ENCODE measurements at places on chromosomes 16 and 17.

- DNase-seq = no peak
Measured at GRCh38 chr16:88920618-88921590, 54.4 kb upstream of the PABPN1L start.

GRCh38 chr16:22321340-22322001, 24.3 kb downstream of the POLR3E start:
- DNase-seq = peak; percentile 42

GRCh38 chr17:82004517-82005455, 17.9 kb downstream of the CENPX start:
- no peak for DNase-seq

DNA sequence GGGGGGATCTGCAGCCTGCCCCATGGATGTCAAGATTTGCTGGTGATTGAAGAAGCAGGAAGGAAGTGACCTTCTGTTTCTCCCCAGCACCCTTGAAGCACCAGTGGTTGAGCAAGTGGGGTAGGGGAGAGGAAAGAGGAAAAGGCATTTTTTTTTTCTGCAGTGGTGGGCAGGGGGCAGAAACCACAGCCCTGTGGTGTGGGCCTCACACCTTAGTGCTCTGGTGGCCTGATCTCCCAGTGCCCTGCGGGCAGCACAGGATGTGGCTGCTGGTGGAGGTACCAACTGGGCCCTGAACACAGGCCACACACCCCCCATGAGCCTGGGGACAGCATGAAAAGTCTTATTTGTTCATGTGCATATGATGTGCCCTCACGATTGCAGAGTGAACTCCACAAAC, 7.1 kb downstream of the ITGAD start:
- no peak for DNase-seq

DNA sequence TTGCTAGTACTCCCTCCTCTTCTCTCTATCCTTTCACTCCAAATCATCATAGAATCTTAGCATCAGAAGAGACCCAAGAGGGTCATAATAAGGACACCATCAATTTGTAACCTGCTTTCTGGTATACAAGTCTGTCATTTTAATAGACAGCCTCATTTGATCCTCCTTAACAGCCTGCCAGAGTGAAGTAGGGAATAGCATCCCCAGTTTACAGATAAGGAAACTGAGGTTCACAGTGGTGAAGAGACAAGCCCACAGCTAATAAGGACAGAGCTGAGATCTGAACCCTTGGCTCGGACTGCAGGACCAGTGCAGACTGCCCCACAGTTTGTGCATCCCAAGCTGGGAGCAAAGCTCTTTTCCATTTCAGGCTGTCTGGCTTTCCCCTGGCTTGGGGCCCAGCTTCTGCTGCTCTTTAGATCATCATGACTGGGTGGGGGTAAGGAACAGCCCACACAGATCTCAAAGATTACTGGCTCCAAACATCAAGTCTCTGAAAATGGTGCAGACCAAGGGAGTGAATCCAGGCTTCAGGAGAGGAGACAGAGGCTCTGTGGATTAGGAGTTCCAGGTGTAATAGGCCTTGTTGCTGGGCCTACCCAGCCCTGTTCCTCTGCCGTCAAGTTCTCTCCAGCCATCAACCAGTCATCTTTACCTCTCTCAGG, 10.3 kb upstream of the IGFBP4 start:
- no peak for DNase-seq

- DNase-seq = no peak
Measured at GRCh38 chr16:74279805-74280204, 16.8 kb upstream of the PSMD7 start.

- DNase-seq = no peak
Measured at GRCh38 chr16:85611194-85611443, 2.0 kb upstream of the GSE1 start.

DNA sequence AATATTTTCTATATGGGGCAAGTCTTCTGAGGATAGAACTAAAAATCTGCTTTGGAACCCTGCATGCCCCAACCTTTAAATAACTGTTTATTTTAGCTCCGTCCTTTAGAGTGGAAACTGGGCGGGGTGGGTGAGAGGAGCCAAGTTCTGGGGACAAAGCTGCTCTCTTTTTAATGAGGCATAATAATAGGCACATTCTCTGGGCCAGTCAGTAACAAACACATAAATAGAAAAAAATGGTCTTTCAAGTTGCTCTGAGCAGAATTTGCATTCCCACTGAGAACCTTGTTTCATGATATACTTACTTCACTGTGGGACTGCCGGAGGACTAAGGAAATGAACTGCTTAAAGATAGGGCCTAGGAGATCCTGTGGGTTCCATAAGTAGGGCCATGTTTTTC, 51.5 kb downstream of the KNOP1 start:
- DNase-seq = no peak

DNA sequence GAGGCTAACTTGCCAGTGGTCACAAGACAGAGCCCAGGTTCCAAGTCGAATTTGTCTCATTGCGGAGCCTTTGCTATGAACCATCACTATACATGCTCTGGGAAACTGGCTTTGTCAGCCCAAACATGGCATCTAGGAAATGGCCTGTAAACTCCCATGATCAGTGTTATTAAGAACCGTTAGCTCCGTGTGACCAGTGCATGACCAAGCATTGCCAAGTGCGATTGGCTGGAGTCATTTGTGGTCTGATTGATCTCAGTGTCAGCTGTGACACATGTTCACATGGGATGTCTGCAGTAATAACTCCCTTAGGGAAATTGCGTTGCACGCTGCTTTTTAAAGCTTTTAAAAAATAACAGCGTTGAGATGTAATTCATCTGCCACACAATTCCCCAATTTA, 18.6 kb upstream of the CDH3 start:
- DNase-seq = no peak

DNA sequence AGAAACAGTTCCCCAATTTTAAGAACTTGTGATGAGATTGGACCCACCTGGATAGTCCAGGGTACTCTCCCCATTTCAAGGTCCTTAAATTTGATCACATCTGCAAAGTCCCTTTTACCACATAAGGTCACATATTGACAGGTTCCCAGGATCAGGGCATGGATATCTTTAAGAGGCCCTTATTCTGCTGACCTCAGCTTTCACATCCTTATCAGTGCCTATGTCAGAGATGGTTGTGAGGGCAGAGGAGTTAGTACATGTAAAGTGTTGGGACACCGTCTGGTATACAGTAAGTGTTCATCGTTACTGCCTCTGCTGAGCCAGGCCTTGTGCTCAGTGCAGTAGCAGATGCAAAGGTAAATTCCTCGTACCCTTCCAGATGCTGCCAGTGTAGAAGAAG, 375.4 kb upstream of the ASIC2 start:
- no peak for DNase-seq

- DNase-seq = no peak
Measured at GRCh38 chr17:7130621-7131422, 16.2 kb upstream of the ASGR2 start.

DNA sequence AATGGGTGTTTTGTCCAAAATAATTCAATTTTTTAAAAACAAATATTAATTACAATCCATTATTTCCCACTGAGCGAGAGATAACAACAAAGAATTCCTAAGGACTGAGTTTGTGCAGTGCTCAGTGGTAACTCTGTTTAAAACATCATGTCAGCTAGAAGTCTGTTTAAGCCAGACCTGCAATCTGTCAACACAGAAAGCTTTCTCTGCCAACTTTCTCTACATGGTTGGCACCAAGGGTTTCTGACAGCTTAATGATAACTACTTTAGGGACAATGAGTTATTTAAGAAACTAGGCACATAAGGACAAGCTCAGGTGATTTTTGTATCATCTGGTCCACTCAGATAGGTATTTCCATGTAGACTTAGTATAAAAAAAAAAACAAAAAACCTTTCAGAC, 81.8 kb downstream of the WDR59 start:
- no peak for DNase-seq

GRCh38 chr17:48037838-48038323, 284 bp upstream of the COPZ2 start:
- no peak for DNase-seq

DNA sequence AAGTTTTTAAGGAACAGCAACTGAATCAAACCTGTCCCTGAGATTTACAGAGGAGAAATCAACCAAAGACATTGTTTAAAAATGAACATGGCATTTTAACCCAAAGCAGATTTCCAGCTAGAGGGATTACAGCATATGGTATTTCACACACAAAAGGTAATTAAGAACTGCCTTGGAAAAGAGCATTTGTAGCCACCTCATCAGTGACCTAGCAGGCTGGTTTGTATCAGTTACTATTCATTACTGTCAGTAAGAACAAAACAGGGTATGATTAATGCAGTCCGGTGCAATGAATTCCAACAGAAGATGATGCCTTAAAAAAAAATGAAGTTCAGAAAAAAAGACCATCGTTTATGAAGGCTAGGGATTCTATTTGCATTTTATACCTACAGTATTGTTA, 219.9 kb downstream of the CHD9NB start:
- no peak for DNase-seq

GRCh38 chr17:6948562-6948961, 47.3 kb upstream of the ALOX12 start:
- no peak for DNase-seq

DNA sequence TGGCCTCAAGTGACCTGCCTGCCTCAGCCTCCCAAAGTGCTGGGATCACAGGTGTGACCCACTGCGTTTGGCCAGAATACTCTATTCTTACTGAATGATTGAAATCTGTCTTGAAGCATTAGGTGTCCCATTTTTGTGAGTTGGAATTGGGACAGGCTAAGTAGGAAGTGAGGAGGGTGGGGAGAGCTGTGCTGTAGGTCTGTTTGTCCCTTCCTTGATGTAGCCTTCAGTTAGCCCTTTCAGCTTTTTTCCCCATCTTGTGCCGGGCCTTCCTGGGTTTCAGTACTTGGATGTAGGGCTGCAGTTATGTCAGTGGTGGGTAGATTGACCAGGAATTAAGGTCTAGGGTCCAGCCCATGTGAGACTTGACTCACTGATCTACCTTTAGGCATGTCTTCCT, 8.7 kb downstream of the PYCARD start:
- DNase-seq = no peak

DNA sequence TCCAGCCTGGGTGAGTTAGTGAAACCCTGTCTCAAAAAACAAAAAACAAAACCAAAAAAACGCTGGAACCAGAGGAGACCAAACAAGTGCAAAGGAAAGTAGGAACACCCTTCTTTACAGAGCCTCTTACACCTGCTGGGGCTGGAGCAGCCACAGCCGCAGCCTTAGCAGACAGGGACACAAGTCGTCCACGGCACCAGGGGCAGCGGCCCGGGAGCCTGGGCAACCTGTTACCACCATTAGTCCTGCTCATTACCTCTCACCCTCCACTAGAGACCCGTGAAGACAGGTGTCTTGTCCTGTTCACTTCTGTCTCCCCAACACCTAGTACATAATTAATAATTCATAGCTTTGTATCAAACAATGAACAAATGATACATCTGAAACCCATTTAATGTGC, 83.6 kb downstream of the C16orf78 start:
- DNase-seq = no peak

GRCh38 chr16:57830890-57831484, 28.7 kb upstream of the KIFC3 start:
- no peak for DNase-seq

GRCh38 chr17:81200695-81201580, 21.8 kb downstream of the CEP131 start:
- DNase-seq = no peak

DNA sequence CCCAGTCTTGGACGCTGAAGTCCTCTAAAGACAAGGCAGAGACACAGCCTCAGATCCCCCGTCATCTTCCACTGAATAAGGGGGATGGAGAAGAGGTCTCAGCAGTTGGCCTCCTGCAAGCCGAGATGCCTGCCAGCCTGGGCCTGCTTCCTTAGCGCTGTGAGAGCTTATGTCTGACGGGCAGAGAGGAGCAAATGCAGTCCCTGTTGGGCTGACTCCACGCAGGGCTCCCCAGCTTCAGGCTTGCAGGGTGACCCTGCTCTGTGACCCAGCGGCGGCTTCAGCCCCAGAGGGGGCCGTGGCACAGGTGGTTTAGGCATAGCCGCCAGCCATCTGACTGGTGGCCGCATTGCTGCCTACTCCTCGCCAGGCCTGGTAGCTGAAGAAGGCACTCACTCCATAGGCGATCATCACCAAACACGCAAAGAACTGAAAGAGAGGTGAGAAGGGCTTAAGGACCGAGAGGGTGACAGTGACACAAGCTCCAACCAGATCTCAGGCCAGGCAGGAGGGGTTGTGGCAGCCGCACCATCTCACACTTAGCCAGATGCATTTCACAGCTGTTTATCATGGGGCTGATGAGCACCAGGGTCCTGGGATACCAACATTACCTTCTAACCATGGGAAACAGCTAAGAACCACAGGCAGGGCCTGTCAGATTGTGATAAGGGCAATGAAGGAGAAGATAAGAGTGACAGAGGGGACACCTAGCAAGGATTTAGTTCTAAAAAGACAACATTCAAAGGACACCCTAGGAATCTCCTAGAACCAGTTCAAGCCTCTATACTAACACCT, 11.7 kb downstream of the ARL2BP start:
- DNase-seq = no peak

- no peak for DNase-seq
Measured at GRCh38 chr17:18987862-18988545, 16.6 kb downstream of the FAM83G start.

GRCh38 chr17:75181608-75182318, 996 bp downstream of the SUMO2 start:
- no peak for DNase-seq

GRCh38 chr17:7789131-7789530, 44.9 kb upstream of the KDM6B start:
- no peak for DNase-seq

- no peak for DNase-seq
Measured at GRCh38 chr17:53655591-53655990, 167.1 kb upstream of the KIF2B start.

- DNase-seq = no peak
Measured at GRCh38 chr17:39926135-39926587, 1.2 kb downstream of the ORMDL3 start.
